ENCODE measurements at places on chromosomes 11 and 22.

DNA sequence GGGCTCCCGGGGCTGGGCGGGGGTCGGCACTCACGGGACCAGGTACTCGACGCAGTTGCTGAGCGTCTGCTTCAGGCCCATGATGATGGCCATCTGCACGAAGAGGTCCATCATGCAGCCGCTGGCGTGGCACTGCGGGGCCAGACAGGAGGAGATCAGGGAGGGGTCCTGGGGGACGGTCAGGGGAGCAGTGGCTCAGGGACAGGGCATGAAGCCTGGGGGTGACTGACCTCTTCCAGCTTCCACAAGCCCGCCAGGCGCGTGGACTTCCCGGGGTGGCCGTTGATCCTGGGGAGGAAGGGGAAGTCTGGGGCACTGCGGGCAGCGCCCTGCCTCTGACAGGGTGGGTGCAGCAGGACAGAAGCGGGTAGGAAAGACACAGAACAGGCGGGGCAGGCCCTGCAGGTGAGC is 6.1 kb upstream of the SIGIRR start:
- DNase-seq: no peak

DNA sequence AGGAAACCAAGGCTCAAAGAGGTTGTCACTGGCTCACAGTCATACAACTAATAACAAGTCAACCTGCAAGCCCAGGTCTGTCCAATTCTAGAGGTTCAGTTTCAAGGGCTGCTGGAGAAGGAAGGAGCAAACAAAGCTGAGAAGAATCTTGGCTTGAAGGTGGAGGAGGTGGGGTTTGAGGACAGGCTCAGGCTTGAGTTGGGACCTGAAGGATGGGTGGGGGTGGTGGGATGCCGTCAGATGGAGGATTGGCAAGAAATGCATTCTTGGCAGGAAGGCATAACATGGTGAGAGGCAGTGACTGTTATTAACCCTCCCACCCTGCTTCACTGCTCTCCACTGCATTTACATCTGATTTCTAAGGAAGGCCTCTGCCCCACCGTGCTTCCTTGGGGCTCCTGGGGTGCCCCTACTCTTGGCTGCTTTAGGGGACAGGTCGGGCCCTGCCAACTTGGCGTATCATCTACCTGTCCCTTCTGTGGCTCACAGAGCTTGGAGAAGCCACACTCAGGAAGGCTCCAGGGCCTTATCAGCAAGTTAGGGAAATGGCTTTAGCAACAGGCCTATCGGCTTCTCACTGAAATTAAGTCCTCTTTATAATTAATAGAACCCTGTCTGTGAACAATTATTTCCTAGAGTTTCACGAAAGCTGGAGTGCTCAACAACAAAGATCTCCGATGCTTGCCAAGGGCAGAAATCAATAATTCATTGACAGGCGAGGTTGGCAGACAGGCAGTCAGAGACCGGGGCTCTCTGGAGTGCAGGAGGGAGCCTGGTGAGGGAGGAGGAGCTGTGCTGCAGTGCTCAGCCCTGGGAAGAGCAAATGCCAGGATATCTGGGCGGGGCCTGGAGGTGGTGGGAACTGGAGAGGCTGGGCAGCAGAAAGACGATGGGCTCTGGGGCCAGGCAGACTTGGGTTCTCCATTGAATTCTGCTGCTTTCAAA is 84.9 kb upstream of the NARS2 start:
- no peak for DNase-seq

- DNase-seq: no peak
Observed at GRCh38 chr11:122264121-122264520, 148.1 kb upstream of the BLID start.

GRCh38 chr22:22910272-22911240 is 22.9 kb downstream of the IGLL5 start:
- no peak for DNase-seq

GRCh38 chr22:35894464-35894878 is 134.2 kb downstream of the RBFOX2 start:
- DNase-seq: no peak

DNA sequence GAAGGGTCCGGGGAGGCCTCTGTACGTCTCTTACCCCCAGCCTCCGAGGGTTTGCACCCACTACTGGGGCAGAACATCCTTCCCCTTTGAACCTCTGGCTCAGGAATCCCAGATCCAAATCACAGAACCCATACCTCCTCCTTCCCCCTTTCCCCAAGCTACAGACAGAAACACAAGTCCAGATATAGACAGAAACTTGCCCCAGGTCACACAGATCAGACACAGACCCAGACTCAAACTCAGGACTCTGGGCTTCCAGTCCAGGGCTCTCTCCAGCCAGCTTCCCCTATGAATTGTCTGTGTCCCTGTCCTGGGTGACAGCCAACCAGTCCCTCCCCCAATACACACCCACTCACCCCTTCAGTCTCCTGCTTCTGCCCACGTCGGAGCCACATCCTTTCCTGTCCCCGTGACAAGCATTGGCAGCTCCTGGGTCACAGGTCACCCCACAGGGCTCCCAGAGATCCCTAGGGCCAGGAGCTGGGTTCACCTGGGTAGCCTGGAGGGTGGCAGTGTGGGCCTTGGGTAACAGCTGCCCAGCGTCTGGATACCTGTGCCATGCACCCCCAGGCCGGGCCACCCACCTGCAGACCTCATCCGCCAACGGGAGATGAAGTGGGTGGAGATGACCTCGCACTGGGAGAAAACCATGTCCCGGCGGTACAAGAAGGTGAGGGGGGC is 772 bp downstream of the TBC1D10C start:
- DNase-seq: peak; percentile 54

DNA sequence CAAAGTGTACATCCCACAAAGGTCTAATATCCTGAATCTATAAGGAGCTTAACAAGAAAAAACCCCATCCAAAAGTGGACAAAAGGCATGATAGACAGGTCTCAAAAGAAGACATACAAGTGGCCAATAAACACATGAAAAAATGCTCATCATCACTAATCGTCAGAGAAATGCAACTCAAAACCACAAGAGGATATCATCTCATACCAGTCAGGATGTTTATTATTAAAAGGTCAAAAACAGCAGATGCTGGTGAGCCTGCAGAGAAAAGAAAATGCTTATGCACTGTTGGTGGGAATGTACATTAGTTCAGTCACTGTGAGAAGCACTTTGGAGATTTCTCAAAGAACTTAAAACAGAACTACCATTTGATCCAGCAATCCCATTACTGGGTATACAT is 12.7 kb downstream of the LGALS12 start:
- no peak for DNase-seq

DNA sequence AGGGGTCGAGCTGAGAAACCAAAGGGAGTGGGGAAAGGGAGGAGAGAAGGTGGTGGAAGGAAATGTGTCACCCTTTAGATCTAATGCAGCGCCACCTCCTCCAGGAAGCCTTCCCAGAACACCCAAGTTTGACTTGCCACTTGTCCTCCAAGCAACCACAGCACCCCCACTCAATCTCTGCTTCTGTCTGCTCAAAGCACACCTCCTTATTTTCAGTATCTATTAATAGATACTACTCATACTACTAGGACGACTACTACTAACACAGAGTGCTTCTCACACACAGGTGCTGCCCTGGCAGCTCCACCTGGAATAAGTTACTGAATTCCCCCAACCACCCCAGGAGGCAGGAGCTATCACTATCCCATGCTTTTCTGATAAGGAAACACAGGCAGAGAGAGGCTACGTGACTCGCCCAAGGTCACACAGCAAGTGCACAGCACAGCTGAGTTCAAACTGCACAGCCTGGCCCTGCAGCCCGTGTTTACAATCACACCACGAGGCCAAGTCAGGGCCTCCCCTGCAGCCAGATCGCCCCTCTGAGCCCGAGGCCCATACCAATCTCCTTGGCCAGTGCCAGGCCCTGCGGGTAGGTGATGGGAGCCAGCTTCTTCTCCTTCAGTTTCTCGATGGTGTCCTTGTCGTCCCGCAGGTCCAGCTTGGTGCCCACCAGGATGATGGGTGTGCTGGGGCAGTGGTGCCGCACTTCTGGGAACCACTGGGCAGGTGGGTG is 13.2 kb downstream of the RAC2 start:
- peak; percentile 60 for DNase-seq

GRCh38 chr11:118882491-118882890 is 1.2 kb upstream of the CXCR5 start:
- DNase-seq: no peak

- DNase-seq: no peak
Observed at GRCh38 chr11:1473011-1473628, 13.5 kb downstream of the MOB2 start.

- no peak for DNase-seq
Observed at GRCh38 chr11:91209751-91210150, 986.9 kb upstream of the CHORDC1 start.

- no peak for DNase-seq
Observed at GRCh38 chr22:46867106-46867505, 104.7 kb downstream of the TBC1D22A start.

GRCh38 chr11:112293614-112294013 is 33.0 kb upstream of the PLET1 start:
- no peak for DNase-seq

- no peak for DNase-seq
Observed at GRCh38 chr11:94721565-94722292, 46.4 kb upstream of the AMOTL1 start.

- no peak for DNase-seq
Observed at GRCh38 chr11:119990309-119991021, 147.4 kb downstream of the TRIM29 start.

DNA sequence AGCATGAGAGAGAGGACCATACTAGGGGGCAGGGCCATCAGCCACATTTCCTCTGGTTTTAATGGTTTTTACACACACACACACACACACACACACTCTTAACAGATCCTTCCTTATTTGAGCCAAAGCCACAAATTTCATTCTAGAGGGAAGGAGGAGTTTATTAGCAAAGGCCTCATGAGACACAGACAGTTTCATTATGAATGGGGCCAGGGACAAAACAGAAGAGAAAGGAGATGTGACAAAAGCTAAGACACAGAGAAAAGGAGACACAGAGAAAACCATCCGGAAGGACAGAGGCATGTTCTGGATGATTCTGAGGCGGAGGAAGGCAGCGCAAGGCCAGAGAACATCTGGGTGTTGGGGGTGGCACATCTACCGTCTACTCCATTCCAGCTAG is 32.2 kb upstream of the ARFGAP3 start:
- DNase-seq: no peak

Measured in activated T-cell treated with anti-CD3 and anti-CD28 coated beads, Interleukin-2, amount 50 U/mL, for 1 hour (primary cell).